ENCODE measurements at places on chromosomes 16 and 17. TPM values are rescaled to one million over a fixed set of nuclear protein-coding genes. Genes with fewer than 3 reads are reported as not detected.

DNA sequence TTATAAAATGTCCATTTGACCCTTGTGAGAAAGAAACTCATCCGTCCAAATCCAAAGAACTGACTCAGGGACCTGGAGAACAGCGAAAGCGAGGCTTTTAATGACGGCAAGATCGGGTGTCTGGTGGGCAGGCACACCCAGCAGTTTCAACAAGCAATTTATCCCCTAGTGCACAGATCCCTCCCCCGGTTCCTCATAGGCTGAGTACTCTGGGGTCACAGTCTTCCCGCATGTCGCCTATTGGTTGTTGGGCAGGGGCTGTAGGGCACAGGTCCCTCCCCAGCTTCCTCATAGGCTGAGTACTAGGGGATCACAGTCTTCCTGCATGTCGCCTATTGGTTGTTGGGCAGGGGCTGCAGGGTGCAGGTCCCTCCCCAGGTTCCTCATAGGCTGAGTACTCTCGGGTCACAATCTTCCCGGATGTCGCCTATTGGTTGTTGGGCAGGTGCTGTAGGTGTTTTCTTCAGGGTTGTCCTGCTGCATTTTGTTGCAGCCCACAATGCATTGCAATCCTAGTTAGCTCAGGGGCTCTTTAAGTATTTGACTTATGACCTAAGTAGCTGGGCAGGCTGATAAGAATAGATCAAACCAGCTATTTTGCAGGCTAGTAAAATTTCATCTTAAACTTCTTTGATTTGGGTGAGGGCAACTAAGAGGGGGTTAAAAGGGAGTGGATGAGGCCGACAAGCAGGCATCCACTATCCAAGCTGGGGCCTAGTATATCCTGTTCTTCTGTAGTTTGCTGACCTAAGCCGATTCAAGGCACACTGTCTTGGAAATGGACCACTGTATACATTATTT, 3.6 kb upstream of the UTS2R start:
- DNase-seq, result no peak

DNA sequence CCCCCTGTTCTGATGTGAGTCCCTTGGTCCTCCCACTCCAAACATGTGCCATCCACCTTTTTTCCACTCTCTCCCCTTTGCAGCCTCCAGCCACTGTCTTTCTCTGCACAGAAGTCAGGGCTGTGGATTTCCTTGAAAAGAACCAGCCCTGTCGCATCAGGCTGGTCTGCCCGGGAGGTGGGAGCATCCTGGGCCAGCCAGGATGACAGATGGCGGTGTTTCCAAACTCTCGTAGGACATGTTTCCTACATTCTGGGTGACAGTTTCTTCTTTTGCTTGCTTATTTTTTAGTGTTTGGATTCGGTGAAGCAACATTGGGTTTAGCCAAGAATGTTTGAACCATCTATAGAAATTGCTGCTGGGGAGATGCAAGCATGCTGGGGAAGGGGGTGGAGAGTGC, 100.8 kb downstream of the CCDC182 start:
- DNase-seq, result no peak

DNA sequence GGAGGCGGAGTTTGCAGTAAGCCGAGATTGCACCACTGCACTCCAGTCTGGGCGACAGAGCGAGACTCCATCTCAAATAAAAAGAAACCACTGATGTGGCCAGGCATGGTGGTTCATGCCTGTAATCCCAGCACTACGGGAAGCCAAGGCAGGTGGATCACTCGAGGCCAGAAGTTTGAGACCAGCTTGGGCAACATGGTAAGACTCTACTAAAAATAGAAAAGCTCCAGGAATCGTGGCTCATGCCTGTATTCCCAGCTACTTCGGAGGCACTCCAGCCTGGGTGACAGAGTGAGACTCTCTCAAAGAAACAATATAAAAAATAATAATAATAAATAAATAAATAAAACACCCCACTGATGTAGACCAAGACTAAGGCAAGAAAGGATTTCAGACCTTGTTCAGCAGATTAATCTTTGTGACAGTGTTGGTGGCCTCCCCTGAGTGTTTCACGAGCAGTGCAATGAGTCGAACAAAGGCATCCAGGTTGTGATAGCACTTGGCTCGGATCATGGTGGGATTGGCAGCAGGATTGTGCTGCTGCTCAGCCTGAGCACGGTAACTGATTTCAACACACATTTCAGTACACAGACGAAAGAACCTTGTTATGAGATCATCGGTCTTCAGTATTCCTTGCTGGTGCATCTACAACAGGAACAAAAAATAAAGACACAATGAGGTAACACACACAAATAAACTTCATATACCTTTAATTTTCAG, 18.6 kb downstream of the SETD6 start:
- no peak for DNase-seq

The KRT39 gene
- not detected for total RNA-seq

All from mesenteric fat pad (tissue), 1 donor.